Activated naive CD4-positive, alpha-beta T cell treated with anti-CD3 and anti-CD28 coated beads, Interleukin-2, amount 50 U/mL, for 72 hours (primary cell): ENCODE measurements at places on chromosomes 4 and X.

GRCh38 chr4:177255359-177255758 is 54.3 kb upstream of the NEIL3 start:
- no peak for DNase-seq

DNA sequence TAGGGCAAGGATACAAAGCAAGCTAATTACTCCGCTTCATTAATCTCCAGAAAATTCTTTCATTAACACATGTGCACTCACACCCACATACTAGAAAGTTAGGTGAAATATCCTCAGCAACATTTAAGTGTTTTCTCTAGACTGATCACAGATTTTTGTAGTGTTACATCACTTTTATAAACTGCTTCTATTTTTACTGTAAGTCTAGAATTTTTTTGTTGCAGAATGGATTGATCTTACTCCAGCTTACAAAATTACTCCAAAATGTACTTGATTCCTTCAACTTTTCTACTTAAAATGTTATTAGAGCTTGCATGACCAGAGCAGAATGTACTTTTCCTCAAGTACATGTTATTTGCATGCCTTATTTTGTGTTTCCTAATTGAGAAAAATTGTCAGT is 2325.2 kb downstream of the PCDH7 start:
- DNase-seq, result no peak

DNA sequence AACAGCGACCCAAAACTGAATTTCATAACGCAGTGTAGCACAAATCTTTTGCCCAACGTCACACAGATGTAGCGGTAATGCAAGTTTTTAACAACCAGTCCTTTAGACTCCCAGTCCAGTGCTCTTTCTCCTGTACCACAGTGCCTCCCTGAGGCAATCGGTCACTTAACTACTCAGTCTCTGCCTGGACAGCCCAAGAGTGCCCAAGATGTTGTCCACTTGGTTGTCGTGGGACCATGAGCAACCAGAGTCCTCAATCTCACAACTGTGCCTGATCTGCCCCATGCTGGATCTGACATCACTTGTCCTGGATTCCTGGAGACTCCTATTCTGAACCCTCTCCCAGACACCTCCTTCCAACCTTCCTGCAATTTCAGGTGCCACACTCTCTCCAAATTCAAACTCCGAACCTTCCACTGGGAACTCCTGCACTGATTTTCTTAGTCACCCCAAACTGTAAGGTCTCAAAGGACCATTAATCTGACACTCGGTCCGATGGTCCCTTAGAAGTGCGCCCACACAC is 702 bp downstream of the MMGT1 start:
- DNase-seq, result no peak

- DNase-seq, result no peak
Measured at GRCh38 chrX:55088795-55089489, at the start of gene PAGE2. Gene PAGE2 (plus strand): TSS chrX:55089018. CDS start chrX:55090021, 1,003 bp downstream.

DNA sequence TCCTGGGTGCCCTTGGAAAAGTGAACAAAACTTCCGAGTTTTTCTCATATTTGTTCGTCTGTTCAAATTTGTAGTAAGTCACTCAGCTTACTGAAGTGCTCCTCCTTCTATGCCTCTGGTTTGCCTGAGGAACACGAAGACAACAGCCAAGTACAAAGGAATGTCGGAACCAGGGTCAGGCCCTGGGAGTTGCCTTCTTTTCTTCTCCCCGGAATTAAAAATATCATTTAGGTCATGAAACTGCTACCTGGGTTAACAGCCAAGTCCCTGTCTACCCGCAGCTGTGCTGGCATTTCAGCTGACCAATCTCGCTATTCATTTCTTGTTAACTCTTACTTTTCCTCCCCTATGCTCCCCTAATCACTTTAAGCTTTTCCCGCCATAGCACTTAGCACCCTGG is 137.6 kb upstream of the TEX13D start:
- DNase-seq, result no peak

GRCh38 chr4:141657550-141658250 is 21.3 kb downstream of the IL15 start:
- no peak for DNase-seq

DNA sequence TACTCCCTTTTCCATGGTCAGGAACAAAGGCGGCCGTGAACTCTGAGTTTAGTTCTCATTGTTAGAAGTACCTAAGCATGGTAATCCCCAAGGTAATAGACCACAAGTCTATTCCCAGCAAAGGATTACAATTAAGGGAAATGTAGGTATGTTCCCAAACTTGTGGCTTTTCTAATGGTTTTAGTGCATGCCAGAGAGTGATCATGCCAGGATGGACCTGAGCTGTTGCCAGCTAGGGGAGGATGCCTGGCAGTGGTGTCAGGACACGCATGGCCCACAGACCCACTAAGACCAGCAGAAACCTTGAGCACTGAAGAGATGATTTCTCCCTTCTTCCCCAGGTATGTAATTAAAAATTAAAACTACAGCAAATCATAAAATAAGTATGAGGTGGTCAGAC is 60.8 kb downstream of the COQ2 start:
- DNase-seq, result no peak

GRCh38 chr4:117370944-117371668 is 285.7 kb upstream of the TRAM1L1 start:
- no peak for DNase-seq

- no peak for DNase-seq
Measured at GRCh38 chr4:156778606-156779005, 193.0 kb downstream of the PDGFC start.

DNA sequence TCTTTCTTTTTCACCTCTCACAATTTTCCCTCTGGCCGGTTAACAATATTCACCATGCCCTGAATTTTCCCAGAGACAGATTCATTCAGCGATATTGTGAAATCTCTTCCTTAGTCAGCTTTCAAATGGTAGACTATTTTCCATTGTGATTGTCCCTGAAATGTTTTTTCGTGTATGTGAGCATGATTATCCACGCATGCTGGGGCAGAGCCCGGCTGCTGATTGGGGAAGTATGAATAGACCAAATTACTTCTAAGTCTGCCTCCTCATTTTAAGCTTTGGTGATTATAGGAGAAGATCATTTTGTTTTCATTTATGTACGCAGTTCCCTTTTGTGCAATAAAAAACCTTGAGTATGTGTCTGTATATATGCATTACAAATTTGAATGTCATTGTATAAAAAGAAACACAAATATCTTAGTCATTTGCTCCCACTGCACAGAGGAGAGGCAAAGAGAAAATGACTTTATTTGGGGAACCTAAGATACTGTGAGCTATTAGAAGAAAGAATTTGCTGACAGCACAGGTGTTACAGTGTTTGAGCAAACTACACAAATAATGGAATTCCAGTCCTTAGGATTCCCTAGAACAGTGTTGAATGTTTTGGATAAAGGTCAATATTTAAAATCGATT is 11.3 kb downstream of the DTHD1 start:
- no peak for DNase-seq

DNA sequence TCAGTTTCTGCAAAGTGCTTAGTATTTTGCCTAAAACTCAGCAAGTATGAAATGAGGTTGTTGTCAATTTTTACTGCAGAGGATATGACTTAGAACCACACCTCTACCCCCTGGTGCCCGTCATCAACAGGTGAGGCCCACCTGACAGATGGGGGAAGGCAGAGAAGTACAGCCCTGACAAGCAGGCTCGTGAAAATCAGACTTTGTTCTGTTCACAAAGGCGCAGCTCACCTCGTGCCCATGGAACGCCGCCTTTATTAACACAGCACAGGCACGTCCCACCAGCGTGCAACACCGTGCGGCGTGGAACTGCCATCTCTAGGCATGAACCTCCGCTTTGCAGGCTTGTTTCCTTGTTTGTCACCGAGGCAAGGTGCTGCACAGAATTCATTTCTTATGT is 13.3 kb downstream of the CYP4V2 start:
- DNase-seq, result no peak

DNA sequence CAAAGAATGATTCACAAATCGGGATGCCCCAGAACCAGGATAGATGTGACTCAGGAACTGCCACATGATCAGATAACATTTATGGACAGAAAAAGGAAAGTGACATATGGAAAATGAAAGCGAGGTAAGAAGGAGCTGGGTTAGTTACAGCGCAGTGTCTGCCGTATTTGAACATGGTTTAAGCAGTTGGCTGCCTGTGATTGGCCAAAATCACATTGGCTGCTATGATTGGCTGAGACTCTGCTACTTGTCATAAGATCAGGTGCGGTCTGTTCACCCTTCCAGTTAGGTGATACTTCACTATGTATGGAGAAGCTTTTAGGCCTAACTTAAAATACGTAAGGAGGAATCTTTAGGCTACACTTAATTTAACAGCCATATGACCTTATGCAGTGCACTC is 322.7 kb upstream of the HAND2 start:
- DNase-seq, result no peak

- DNase-seq, result no peak
Measured at GRCh38 chr4:12118651-12119213, 690.0 kb upstream of the HS3ST1 start.

GRCh38 chr4:20299515-20299914 is 47.8 kb downstream of the SLIT2 start:
- no peak for DNase-seq

DNA sequence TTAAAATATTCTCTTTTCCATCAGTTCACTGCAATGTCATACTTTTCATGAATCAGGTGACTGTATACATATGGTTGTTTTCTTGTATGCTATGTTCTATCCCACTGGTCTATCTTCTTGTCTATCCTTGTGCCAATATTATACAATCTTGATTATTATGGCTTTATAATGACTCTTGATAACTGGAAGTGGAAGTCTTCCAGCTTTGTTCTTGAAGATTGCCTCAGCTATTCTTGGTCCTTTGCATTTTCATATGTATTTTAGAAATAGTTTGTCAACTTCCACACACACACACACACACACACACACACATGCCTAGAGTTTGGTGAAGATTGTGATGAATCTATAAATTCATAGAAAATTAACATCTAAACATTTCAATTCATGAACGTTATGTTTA is 67.9 kb downstream of the SHROOM3 start:
- no peak for DNase-seq

DNA sequence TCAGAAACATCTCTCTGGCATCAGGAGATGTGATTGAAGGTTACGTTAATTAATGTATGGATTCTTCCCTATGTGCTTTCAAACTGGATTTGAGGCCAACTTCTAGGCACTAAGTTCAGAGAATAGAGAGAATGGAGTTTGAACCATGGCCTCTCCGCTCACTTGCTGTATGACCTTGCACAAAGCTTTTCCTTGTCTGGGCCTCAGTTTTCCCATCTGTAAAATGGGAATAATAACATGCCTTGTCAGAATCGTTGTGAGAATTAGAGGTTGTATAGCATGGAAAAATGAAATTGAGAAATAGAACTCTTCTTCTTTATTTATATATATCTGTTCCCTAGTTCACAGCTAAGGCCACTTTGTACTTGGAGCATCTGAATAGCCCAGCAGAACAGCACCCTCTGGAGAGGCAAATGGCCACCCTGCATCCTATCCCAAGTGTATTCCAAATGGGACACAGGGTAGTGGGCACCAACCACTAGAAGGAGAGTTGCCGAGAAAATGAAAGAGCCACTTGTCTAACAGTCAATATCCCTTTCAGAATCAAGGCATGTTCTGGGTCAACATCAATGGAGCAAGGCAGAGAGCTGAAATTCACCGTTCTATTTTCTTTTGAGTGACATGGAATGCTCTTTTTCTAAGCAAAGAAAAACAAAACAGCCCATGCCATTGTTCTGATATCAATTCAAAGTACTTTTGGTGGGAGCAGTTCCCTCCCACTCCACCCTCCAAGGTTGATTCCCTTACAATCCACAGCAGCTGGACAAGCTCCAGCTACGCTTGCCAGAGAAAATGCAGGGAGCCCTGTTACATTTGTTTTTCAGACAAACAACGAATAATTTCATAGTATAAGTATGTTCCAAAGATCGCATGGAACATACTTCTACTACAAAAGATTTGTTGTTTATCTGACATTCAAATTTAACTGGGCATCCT is 23.3 kb upstream of the MTM1 start:
- DNase-seq, result no peak

- DNase-seq, result no peak
Measured at GRCh38 chr4:81684352-81684751, 212.6 kb upstream of the RASGEF1B start.

DNA sequence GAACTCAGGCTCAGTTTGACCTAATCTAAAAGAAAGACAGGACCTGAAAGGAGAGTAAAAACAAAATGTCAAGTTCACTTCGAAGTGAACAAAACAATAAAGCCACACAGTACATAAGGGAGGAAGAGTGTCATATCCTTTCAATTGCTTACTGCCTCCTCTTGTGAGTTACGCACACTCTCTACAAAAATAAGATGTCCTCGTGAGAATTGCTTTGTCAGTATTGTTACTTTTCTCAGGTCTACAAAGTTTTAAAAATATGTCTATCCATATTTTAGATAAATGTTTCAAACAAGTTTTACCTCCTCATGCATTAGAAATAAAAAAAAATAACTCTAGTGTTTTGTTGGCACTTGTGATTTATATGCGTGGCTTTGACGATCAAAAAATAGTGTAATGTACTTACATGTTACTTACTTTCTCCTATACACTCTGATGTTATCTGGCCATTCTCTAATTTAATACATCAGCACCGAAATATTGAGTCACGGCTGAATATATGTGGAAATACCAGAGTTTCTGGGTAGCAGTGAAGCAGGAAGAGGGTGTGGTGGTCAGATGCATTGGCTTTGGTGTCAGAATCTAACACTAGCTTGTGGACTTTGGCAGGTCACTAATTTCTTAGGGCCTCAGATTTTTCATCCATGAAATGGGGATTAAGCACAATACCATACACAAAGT is 8.1 kb upstream of the MRPL1 start:
- DNase-seq, result no peak

DNA sequence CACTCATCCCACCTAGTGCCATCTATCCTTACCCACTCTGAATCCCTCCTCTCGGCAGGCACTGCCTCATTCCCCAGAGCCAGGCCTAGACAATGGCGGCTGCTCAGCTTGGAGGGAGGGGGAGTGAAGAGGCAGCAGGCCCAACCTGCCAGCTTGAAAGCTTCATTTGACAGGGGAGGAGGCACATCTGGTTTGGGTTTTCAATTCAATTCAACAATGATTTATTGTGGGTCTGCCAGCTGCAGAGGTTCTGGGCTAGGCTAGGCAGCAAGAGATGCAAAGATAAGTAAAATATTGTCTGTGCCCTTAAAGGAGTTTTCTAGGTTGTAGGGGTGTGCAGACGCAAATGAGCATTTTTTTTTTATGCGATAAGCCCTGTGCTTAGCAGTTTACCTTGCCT is 58.5 kb downstream of the RTL9 start:
- no peak for DNase-seq

GRCh38 chr4:63085091-63085490 is 1324.2 kb downstream of the TECRL start:
- DNase-seq, result no peak

DNA sequence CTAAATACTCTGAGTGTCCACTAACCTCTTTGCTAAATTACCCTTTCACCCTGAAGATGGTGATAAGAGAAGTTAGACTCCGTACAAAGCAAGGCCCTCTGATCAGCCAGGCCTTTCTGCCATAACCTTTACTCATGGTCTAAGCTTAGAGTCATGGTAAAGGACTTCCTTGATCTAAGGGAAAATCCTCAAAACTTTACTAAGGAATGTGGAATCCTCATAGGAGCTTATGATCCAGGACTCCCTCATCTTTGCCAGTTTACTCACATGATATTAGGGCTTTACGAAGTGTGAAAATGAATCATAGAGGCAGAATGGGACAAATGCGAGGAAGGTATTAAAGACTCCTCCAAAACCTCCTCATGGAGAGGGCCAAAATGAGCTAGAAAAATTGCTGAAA is 7.9 kb upstream of the FAM13A start:
- no peak for DNase-seq

GRCh38 chr4:22802876-22803275 is 110.1 kb downstream of the GBA3 start:
- DNase-seq, result no peak
